ENCODE measurements at places on chromosomes 5 and 9.

GRCh38 chr5:151772029-151772845 is 483 bp downstream of the G3BP1 start:
- DNase-seq = peak; percentile 6

DNA sequence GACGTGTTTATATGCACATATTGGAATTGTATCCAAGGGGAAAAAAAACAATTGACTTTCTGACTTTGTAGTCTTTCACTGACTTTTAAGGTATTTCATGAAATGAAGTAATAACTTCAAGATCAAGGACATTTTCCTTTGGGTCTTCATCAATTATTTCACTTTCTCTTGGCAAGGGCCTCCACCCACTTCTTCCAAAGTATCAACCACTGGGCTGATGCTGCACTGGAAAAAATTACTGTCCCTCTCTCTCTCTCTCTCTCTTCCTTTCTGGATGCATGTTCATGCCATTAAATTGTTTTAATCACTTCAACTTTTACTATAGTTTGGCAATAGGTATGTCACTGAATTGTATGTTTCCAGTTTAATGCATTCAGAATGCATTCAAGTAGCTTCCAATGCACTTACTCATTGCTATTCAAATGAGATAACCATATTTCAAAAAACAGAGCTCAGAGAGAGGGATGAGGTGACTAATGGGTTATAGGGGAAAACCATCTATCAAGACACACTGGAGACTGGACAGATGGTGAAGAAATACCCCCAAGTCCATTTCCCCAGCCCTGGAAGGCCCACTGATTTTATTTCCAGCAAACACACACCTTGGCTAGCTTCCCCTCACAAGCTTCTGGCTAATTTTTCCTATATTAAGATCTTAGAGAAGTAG is 585.3 kb downstream of the EBF1 start:
- no peak for DNase-seq

DNA sequence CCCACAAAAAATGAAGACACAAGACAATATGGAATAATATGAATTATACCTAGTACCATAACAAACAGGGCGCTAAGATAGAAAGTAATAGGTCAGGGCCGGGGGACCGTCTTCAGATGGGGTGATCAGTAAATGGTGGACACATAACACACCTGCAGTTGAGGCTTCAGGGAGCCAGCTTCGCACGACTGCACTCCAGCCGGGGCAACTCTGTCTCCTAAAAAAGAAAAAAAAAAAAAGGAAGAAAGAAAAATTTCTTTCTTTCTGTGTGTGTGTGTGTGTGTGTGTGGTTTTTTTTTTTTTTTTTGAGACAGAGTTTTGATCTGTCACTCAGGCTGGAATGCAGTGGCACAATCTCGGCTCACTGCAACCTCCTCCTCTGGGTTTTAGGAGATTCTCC is 75.0 kb upstream of the HSPA9 start:
- no peak for DNase-seq

GRCh38 chr9:18834740-18835361 is 198.2 kb downstream of the SAXO1 start:
- DNase-seq = no peak

GRCh38 chr9:134391319-134392231 is 65.3 kb downstream of the RXRA start:
- no peak for DNase-seq

- no peak for DNase-seq
Observed at GRCh38 chr5:95917207-95917606, 44.4 kb downstream of the ELL2 start.

GRCh38 chr5:2690293-2690692 is 61.2 kb downstream of the IRX2 start:
- no peak for DNase-seq

- DNase-seq = no peak
Observed at GRCh38 chr9:20095430-20096092, 306.7 kb upstream of the SLC24A2 start.

DNA sequence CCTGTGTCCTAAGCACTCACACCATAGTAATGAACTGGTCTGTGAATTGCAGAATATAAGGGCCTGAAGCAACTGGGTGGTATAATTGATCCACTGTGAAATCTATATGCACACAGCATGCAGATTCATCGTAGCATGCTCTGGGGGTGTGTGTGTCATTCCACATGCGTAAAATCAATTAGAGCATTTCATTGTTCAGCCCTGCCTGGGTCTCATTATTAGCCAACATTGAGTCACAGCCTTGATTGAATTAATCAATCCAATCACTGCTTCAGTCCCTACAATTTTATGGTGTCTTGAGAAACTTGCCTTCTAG is 248.0 kb downstream of the ADAMTSL1 start:
- DNase-seq = no peak

- DNase-seq = no peak
Observed at GRCh38 chr5:152990649-152991048, 499.8 kb upstream of the GRIA1 start.

GRCh38 chr9:115213818-115214334 is 95.9 kb upstream of the TNC start:
- no peak for DNase-seq

GRCh38 chr5:135140446-135141204 is 106.6 kb upstream of the PITX1 start:
- DNase-seq = no peak

GRCh38 chr9:113817171-113817570 is 58.9 kb upstream of the ZNF618 start:
- no peak for DNase-seq

DNA sequence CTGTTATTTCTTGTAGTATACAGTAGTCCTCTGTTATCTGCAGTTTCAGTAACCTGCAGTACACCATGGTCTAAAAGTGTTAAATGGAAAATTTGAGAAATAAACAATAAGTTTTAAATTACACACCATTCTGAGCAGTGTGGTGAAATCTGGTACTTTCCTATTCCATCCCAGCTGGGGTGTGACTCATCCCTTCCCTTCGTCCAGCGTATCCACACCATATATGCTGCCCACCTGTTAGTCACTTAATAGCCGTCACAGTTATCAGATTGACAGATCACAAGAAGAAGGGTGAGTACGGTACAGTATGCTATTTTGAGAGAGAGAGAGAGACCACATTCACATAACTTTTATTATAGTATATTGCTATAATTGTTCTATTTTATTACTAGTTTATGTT is 28.9 kb downstream of the FAM151B start:
- DNase-seq = no peak

DNA sequence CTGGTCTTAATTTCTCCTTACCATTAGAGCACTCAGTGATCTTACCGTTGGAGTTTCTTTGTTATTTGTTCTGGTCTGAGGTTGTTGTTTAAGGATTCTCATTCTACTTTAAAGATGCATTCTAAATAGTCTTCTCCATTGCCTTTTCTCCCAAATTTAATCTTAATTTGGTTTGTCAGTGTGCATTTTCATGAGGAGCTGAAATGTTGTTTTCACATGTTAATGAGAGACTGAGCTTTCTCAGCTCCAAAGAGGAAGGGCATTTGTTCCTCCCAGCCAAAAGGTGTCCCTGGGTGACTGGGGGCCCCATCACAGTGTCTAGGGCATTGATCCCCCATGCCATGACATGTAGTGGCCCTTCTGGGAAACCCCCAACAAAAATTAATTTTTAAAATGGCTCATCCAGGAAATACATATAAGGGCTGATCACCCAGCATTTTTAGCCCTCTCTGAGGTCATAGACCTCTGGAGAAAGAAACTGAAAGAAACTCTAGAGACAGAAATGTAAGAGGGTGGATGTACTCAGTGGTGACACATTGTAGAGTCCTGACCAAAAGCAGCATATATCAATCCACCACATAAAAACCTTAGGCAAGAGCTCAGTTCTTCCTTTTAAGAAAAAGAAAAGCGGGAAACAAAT is 240.4 kb upstream of the RAI14 start:
- DNase-seq = no peak

DNA sequence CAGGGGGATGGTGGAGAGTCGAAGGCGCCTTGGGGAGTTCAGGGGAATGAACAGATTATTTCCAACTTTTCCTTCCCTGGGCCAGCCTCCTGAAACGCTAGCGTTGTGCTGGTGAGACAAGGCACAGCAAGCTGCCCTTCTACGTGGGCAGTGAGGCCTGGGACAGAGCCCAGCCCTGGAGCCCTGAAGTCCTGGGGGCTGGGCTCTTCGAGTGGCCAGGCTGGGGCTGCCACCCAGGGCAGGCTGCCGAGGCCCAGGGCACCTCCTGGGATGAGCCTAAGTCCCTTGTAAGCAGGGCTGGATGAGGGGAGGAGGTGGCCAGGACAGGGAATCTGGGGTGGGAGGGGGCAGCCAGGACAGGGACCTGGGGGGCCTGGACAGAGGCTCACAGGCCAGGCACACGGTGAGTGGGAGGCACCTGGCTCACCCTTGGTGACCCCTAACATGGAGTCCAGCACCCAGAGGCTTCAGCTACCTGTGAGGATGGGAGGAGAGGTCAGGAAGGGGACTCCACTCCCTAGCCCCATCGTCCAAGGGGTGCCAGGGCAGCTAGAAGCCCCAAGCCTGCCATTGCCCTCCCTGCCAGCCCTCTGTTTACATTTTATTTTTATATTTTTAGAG is 1.3 kb upstream of the LCN12 start:
- DNase-seq = no peak

DNA sequence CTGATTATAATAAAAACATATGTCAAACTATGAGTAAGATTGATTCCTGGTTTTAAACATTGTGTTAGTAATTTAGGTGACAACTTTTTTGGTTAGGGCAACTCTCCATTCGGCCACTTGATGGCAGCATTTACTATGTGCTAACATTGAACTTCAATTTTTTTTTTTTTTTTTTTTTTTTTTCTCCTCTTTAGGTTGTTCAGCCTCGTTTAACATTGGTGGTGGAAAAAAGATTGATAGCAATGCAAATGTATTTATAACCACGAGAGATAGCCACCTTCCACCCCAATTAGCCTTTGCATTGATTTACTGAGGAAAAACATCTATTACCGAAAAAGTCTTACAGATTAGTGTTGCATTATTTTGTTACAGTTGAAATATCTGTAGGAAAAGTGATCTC is 159.1 kb downstream of the CSNK1G3 start:
- DNase-seq = peak; percentile 22

- no peak for DNase-seq
Observed at GRCh38 chr9:93823245-93824072, 131.7 kb downstream of the BARX1 start.

DNA sequence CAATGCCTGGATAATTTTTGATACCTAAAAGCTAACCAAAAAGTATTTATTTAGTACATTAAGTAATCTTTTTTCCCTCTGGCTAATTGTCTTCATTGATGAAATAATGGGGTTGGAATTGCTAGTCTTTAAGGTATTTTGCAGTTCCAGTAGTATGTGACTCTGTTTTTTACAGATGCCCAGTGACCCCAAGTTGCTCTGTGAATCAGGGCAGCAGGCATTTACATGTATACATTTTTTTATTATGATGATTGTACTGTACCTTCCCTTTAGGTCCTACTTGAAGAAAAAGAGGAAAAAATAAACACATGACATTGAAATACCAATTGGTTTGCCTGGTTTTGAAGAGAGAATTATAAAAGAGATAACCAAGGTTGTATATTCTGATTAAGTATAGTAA is 385.5 kb downstream of the ADGRV1 start:
- DNase-seq = no peak

GRCh38 chr5:108141676-108142075 is 240.2 kb downstream of the FBXL17 start:
- no peak for DNase-seq

DNA sequence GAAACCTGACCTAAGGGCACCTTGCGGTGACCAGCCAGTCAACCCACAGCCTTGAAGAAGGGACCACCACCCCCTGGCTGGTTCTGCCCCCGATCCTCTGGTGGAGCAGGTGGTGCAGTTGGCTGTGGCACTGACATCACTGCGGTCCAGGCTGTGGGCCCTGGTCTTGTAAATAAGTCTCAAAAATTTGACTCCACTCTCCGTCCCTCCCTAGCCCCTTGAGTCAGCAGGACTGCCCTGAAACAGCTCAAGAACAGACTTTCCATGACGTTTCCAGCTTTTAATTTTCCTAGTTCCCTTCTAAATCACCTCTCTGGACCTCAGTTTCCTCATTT is 134.8 kb upstream of the BOD1 start:
- DNase-seq = no peak

GRCh38 chr9:114259798-114260523 is 62.9 kb upstream of the ORM1 start:
- peak; percentile 39 for DNase-seq

DNA sequence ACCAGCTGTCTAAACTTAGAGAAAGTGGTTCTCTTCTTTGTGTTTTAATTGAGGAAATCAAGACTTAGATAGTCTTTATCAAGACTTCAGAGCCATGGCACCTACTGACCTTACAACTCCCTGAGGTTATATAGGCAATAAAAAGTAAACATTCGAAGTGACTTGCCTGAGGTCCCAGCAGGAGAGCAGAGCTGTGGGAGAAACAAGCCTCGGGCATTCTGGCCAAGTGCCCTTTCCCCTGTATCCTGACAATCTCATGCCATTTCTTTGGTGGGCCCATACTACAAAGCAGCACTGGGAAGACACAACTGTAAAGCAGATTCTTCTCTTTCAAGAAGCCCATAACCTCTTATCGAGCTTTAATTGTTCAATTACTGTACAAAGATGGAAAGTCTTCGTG is 23.1 kb downstream of the FREM1 start:
- DNase-seq = no peak

DNA sequence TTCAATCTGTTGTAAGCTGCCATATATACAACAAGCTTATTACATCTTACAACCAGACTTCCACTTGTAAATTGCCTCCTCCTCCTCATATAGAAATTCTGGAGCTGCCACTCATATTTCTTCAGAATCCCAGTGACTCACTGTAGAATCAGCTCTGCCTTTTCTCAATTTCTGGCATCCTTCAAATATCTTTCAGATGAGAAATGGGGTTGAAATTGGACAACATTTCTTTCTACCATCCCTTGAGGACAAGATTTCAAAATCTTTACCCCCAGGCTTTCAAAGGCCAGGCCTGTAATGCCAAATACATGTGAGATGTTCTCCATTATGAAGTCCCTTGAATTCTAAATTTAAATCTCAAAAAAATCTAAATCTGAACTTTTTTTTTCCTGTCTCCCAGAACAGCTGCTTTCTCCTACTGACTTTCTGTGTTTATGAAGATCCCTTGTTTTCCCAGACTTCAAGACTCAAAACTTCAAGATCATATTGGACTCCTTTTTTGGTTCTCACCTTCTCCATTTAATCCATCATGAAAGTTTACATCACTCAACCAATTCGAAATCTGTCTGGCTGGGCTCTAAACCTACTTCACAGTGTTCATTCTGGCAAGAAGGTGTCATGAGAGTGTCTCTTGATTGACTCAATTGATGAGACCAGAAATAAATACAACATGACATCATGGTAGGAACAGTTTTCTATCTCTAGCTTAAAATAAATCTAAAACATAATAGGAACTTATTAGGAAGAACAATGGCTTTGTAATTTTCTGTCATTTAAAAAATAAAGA is 109.8 kb downstream of the HMHB1 start:
- no peak for DNase-seq

GRCh38 chr5:110441035-110441434 is 285.4 kb downstream of the TMEM232 start:
- no peak for DNase-seq
